ENCODE measurements at places on chromosomes 3 and 15.

GRCh38 chr15:71411538-71412482, 296.5 kb downstream of the THSD4 start:
- DNase-seq, result no peak

- no peak for DNase-seq
Measured at GRCh38 chr3:53016236-53016635, 29.6 kb downstream of the SFMBT1 start.

- no peak for DNase-seq
Measured at GRCh38 chr15:44698641-44699040, 12.5 kb downstream of the PATL2 start.

DNA sequence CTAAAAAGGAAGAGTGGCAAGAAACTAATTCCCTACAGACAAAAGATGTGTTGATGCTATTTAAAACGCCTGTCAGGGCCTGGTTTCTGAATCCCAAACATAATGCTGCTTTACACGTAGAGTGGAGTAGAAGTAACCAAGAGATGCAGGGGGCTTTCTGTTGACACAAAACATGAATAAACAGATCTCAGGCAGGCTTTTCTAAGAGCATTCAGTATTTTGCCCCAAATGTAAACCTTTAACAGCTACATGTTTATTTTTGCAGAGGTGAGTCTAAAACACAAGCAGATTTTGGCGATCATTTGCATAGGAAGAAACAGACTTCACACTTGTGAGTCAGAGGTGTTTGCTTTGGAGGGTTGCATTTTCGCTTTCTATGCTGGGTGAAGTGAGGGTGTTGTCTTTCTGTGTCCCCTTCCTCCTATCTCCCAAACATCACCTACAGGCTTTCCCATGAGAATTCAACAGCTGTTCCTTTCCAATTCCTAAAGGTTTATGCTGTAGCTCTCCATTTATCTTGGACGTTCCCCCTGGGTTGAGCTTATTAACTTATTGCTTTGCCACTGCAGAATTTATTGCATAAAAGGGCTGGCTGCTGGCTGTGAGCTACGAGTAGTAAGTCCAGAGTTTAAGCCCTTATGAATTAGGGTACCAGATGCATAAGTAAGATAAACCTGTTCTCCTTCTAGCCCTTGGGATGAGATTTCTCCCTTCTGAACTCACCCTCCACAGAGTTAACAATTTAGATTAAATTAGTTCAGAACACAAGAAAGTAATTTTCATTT, 156.7 kb downstream of the DIPK2A start:
- no peak for DNase-seq

GRCh38 chr3:175288621-175289020, 429.5 kb downstream of the NAALADL2 start:
- DNase-seq, result no peak
